NCI-H2171 treated with DMSO at 0.1 percent for 48 hours (cell line): ENCODE measurements at places on chromosomes 1 and 21.

DNA sequence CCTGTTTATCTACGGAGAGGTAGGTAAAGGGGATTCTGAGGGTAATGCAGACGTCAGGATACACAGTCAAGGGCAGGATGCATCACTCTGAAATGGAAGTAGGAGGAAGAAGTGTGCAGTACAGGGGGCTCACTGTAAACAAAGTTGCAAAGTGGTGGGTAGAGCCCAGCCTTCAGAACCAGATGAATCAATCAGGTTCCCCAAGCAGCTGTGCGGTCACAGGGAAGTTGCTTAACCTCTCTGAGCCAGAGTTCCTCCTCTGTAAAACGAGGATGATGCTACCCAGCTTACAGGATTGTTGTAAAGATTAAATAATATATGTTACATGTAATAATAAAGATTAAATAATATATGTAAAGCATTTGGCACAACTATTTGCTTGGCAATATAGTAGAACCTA lies 13.5 kb upstream of the MYOM3 start:
- DNase-seq = no peak

- no peak for DNase-seq
Observed at GRCh38 chr1:12692967-12693782, 22.7 kb upstream of the AADACL3 start.

DNA sequence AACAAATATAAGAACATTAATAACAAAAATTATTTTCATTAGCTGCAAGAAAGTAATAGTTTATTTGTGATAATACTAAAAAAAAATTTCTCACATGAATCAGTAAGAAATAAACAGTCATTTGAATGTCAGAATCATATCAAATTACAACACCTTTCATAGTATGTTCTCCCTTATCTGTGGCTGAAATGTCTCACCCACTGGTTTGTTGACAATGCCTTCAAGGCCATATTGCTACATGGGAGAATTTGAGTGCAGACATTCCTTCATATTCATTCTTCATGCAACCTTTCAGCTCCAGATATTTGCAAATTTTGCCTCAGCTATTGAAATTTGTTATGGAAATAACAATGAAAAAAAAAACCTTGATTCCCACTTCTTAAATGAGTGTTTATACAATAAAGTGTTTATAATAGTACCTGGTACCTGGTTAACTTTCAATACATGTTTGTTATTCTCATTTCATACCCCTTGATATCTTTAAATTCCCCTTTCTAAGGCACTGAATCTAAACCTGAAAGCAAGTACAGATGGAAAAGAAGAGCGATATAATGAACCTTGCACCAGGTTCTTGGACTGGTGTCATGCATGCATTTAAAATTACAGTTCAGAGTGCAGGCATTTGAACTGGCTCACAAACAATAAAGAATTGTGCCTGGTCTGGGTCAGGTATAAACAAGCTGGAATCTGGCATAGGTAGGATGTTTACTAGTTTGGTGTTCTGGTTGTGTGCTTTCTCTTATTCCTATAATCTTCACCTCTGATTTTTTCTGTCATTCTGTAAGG lies 242.2 kb upstream of the ADGRL2 start:
- no peak for DNase-seq

DNA sequence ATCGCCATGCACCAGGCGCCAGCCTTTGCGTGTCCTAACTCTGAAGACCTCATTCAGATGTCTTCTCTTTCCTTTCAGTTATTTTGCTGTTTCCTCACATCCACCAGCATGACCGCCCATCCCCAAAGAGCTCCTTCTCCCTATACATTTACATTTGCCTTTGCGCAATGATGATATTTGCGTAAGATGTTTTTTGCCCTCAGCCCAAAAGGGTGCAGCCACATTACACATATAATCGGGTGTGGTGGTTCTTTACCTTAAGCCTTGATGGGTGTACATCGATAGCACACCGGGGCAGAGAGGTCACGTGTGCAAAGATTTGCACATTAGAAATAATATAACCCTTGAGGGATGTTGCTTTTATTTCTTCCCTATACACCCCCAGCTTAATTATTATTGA lies 192.8 kb downstream of the HUNK start:
- no peak for DNase-seq

DNA sequence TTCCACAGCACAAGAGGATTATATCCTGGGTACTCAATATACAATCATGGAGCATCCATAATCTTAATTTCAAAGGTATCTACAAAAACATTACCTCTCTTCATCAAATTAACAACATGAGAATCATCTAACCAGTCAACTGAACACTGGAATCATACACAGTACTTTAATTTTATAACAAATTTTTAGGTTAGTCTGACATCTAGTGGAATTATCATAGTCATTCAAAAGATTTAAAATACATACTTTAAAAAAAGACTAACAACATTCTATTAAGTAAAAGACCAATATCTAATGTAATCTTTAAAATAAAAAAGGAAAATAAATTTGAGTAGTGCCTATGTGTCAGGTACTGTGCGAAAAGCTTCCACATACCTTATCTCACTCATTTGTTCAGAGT lies 16.8 kb upstream of the SH3GLB1 start:
- peak; percentile 30 for DNase-seq

DNA sequence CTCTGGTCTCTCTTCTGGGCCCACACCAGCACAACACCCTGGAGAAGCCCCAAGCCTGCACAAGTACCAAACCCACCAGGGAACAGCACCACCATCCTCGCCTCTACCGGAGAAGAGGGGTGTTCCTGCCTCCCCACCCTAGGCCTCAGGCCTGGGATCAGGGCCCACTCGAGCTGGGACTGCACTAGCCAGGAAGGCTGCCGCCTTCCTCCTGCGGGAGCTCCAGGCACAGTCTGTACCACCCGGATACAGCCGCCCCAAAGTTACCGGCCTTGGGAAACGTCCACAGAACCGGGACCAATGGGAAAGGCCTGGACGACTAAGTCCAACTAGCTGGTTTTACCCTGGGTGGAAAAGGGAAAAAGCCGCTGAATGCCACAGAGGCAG lies 3.4 kb downstream of the TAL1 start:
- DNase-seq = no peak

DNA sequence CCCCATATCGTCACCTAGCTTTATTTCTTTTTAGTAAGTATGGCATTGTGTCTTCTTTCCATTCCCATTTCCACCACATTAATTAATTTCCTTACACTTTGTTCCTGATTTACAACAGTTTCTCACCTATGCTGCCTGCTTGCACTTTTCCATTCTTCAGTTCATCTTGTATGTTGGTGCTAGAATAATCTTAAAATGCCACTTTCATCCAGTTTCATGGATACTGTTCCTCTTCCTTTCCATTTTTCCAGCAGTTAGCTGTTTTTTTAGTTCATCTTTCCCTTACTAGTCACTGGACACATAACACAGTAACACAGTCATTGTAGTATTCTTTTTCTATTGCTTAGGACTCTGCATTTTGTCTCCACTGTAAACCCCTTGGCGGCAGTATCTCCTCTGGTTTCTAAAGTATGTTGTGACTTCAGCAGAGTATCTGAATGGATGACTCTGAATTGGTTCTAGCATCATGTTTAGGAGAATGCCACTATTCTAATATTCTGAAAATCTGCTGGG lies 2.1 kb downstream of the CDC7 start:
- DNase-seq = no peak

GRCh38 chr1:38071312-38072256 lies 25.0 kb upstream of the POU3F1 start:
- DNase-seq = peak; percentile 66

DNA sequence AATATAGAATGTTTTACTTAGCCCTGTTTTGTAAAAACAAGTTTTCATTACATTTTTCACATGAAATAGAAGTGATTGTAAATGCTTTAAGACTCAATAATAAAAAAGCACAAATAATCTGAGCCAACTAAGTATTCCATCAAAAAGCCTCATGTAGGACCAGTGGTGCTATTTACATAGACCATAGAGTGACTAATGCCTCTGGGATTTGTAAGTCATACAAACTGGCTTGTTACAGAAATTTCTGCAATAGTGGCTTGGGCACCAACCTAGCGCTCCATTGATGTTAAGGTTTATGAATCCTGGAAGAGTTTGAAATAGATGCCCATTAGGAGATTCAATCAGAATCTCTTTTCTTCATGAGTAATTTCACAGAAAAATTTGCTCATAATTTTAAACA lies 31.9 kb downstream of the ZMYM1 start:
- DNase-seq = no peak

DNA sequence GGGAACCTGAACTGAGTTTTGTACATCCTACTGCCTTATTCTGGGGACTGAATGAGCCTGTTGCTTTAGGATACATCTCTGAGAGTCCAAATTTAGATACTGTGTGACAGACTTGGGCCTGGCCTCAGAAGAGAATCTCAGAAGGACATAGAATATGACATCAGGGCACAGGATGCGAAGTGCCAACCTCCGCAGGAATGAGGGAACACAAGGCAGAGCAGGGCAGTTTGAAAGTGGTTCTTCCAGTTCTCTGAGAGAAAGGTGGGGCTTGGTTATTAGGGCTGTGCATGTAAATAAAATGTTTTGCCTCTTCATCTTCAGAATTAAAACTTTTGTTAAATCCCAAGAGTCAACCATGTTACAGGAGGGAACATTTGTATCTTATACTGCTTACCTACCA lies 23.1 kb downstream of the TRAF5 start:
- DNase-seq = no peak

- DNase-seq = peak; percentile 89
Observed at GRCh38 chr1:203448521-203449061, 27.0 kb upstream of the PRELP start.

DNA sequence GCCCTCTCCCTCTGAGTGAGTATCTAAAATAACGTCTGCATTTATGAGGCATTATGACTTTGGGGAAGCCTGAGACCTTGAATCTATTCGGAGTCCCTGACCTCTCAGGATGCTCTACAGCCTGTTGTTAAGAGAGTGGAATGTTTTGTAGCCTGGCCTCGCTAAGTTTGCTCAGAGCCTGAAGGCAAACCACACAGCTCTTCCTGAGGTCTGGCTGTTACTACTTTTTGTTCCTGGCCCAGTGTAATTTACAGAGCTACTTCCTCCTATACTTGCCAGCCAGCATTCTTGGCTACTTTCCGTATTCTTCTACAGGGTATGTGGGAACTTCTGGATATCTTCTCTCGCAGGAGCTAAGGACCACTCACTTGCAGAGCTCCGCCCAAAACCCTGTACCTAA lies 3.6 kb upstream of the ZMYM4 start:
- DNase-seq = no peak

- DNase-seq = no peak
Observed at GRCh38 chr1:150507912-150508864, at the start of gene ECM1. Gene ECM1 (plus strand): TSS chr1:150508109. CDS start chr1:150508210, 101 bp downstream.

- peak; percentile 68 for DNase-seq
Observed at GRCh38 chr1:56709269-56709880, 64.3 kb downstream of the PRKAA2 start.

- no peak for DNase-seq
Observed at GRCh38 chr1:18972991-18973390, 16.5 kb upstream of the IFFO2 start.

- DNase-seq = no peak
Observed at GRCh38 chr1:41822866-41823265, 95.9 kb downstream of the HIVEP3 start.

GRCh38 chr1:22132517-22133235 lies 10.2 kb downstream of the WNT4 start:
- DNase-seq = peak; percentile 14
